ENCODE measurements at places on chromosomes 3 and 15.

DNA sequence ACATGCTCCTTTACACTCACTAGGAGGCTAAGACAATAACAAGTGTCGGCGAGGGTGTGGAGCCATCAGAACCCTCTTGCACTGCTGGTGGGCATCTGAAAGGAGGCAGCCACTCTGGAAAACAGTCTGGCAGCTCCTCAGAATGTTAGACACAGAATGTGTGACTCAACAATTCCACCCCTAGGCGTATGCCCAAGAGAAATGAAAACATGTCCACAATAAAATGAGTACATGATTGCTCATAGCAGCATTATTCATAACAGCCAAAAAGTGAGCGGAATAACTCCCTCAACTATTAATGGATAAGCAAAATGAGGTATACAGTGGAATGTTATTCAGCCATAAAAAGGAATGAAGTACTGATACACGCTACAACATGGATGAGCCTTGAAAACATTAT lies 57.8 kb downstream of the WNT7A start:
- no peak for DNase-seq

DNA sequence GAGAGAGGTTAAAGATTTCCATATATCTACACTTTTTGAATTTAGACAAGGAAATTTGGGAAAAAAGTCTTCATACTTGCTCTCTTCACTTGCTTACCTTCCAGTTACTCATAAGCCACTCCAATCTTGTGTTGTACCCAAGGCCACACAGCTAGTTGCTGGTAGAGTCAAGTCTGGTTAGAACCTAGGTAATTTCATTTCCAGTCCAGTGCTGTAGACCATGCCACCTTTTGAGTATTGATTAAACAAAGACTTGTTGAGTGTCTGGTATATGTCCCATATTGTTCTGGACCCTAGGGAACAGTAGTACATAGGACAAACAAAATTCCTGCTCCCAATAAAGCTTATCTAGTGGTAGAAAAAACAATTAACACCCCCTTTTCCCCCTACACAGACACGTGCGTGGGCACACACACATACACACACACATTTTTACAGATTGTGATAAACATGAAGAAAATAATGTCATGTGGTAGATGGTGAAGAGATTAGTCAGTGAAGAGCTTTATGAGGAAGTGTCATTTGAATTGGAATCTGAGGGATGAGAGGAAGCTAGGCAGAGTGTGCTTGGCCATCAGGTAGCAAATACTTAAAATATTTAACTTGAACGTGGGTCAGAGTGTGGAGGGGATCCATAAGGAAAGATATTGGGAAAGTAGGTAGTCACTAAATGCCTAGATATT lies 2.1 kb downstream of the CMC1 start:
- DNase-seq, result peak; percentile 21

- no peak for DNase-seq
Observed at GRCh38 chr3:71035314-71035713, 548.2 kb downstream of the FOXP1 start.

DNA sequence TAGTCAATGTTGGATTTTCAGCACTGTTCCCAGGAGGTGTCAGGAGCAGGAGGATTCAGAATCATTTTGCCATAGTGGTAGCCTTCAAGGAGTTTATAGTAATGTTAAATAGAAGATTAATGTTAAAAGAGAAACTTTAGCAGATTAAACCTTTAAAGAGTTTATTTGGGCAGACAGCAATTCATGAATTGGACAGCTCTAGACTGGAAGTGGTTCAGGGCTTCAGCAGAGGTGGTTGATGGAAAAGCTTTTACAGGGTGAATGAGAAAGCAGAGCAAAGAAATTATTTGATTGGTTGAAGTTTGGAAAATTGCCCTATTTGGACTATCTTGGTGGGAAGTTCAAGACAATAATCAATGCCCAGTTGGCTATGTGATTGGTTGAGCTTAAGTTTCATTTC lies 416.6 kb upstream of the TBL1XR1 start:
- no peak for DNase-seq

GRCh38 chr3:136838641-136839555 lies 20.0 kb downstream of the SLC35G2 start:
- no peak for DNase-seq

DNA sequence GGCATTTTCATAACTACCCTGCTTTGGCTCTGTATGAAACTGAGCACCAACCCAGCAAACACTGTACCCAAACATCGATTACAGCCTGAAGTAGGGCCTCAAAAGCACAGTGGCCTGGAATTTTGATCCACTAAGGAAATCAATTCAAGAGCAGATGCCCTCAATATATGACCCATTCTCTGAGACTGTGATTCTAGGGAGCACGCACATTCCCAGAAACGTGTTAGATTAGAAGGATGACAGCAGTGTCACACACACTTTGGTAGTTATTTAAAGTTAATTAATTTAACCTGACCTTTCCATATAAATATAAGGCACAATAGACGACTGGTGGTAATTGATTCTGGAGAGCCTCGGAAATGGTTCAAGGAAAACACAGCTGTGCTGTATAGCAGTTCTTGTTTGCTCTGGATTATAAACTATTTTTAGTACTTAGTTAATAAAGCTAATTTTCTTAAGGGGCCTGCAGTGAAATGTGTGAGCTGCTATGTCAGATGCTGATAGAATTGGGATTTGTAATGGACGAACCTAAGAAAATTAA lies 126.3 kb upstream of the ZNF385D start:
- no peak for DNase-seq

DNA sequence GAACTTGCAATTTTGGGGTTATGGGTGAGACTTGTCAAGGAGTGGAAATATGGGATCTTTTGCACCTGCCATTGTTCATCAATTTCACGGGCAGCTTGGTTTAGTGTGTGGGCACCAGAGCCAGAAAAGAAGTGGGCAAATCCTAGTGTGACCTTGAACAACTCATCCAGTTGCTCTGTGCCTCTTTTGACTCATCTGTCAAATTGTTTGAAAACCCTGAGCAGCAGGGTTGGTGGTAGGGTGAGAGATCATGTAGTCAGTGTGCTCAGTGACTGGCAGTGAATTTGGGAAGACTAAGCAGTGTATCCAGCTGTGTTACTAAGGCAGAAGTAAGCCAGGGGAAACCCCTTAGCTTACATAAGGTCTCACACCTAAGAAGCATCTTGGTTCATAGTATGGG lies 293.0 kb upstream of the TRIM42 start:
- no peak for DNase-seq

- no peak for DNase-seq
Observed at GRCh38 chr15:38612159-38612863, 47.7 kb upstream of the RASGRP1 start.

DNA sequence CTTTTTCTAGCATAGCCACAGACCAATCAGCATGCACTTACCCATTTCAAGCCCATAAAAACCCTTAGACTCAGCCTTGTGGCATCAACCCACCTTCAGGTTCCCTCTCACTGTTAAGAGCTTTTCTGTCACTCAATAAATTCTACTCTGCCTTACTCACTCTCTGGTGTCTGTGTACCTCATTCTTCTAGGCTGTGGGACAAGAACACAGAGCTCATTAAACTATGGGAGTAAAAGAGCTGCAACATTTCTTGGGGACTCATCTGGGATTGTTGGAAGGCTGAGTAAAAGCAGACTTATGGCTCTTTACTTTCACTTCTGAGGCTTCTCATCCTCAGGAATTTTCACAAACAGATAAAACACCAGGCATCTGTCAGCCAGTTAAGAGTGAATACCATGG lies 879.3 kb downstream of the ROBO2 start:
- DNase-seq, result no peak

- no peak for DNase-seq
Observed at GRCh38 chr3:187358068-187358467, 10.1 kb upstream of the RTP4 start.

- DNase-seq, result no peak
Observed at GRCh38 chr3:68072062-68072461, 417.6 kb upstream of the SUCLG2 start.

DNA sequence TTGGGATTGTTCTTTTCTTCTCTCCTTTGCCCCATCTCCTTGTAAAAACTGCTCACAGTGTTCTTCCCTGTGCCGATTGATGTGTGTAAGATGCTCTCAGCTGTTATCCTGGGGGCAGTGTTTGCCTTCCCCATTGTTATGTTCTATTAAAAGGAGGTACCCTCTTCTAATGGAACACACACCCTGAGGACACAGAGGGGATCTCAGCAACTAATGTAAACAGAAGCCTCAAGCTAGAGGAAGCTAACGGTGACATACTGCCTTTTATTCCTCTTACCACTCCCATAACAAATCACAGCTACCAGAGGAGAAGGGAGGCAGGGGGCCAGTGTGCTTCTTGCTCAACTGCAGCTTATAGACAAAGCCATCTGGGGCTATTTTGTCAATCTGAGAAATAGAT lies 2.2 kb downstream of the TAGLN3 start:
- DNase-seq, result no peak

GRCh38 chr15:23647421-23648370 lies at the start of gene MAGEL2:
Gene MAGEL2 (minus strand): TSS chr15:23647867. CDS start chr15:23647742, 125 bp downstream.
- no peak for DNase-seq

DNA sequence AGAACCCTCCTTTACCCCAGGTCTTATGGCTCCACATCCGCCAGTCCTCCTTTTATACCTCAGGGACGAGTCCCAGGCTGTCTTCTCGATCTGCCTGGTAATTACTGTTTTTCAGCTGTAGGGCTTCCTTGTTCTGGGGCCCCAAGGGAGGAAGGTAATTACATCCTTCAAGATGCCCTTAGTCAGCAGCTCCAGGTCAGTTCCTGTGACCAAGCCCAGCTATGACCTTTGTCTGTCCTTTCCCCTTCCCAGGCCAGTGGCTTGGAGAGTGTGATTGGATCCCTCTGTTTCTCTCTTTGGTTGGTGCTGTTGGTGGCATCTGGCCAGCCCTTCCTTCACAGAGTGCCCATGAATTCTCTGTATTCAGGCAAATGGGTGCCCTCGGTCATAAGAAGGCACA lies 92.6 kb downstream of the AAGAB start:
- DNase-seq, result no peak

DNA sequence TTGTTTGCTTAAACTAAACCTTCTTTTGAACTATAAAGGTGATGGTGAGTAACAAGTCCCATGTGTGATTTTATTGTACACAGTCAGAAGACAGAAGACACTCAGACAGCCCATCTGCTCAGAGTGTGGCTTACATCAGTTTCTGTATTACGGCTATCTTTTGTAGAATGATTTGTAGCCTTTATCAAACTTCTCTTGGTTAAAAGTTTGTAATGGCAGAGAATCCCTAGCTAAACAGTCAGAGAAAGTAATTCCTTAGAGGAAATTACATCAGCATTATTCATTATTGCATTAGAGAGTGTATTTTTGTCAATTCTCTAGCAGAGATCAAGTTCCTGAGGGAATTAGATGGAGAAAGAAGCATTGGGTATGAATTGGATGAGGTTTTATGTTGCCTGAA lies 500.8 kb downstream of the CNTN4 start:
- no peak for DNase-seq

- no peak for DNase-seq
Observed at GRCh38 chr3:108100906-108101660, 10.3 kb upstream of the CD47 start.

- DNase-seq, result no peak
Observed at GRCh38 chr3:159668990-159669476, 319.6 kb upstream of the IL12A start.

GRCh38 chr15:62578546-62578945 lies 413.5 kb upstream of the C2CD4B start:
- no peak for DNase-seq

- DNase-seq, result no peak
Observed at GRCh38 chr3:7423995-7424394, 563.1 kb downstream of the GRM7 start.

GRCh38 chr3:106609666-106610301 lies 741.0 kb upstream of the CBLB start:
- DNase-seq, result peak; percentile 62

DNA sequence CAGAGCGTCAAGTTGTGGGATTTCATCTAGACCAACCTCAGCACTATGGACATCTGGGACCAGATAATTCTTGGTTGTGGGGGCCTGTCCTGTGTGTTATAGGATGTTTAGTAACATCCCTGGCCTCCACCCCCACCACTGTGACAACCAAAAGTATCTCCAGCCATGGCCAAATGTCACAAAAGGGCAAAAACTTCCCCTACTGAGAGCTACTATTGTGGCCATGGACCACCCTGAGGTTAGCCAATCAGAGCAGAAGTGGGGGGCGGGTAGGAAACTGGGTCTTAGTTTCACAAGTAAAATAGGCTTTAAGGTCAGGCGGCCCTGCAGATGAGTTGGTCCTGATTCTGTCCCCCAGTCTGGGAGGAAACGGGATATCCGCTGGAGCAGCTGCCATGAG lies 25.4 kb downstream of the KIF7 start:
- DNase-seq, result no peak

GRCh38 chr3:50491023-50491422 lies 12.4 kb downstream of the CACNA2D2 start:
- DNase-seq, result no peak
